HTR-8/SVneo (cell line): ENCODE measurements at places on chromosomes 13 and 19.

- no peak for DNase-seq
Observed at GRCh38 chr13:28441529-28441928, 53.4 kb downstream of the FLT1 start.

DNA sequence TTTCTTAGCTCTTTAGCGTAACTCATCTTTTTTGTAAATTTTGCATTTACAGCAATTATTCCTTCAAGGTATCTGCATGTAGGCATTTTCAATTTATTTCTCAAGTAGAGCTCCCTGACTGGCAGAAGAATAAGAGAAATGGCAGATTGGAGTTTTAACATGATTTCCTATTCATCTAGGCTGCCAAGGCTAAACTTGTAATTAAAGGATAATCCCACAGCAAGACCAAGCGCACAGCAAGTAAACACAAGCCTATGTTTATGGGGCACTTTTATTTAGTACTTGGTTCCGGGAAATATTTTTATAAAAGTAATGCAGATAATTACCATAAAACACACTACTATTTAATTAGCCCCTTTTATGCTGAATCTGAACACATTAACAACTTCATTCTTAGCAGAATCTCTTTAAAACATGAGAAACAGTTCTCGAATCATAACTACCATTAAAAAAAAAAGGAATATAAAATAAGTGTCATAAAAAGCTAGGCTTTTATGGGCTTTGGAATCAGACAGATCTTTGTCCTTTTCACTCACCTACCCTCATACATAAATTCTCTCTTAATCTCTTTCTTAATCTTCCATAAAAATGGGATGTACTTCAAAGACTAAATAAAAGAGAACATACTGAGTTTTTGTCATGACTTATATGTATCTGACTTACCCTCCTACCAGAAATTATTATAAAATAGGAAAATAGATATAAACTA is 961.6 kb upstream of the MIR17HG start:
- no peak for DNase-seq

DNA sequence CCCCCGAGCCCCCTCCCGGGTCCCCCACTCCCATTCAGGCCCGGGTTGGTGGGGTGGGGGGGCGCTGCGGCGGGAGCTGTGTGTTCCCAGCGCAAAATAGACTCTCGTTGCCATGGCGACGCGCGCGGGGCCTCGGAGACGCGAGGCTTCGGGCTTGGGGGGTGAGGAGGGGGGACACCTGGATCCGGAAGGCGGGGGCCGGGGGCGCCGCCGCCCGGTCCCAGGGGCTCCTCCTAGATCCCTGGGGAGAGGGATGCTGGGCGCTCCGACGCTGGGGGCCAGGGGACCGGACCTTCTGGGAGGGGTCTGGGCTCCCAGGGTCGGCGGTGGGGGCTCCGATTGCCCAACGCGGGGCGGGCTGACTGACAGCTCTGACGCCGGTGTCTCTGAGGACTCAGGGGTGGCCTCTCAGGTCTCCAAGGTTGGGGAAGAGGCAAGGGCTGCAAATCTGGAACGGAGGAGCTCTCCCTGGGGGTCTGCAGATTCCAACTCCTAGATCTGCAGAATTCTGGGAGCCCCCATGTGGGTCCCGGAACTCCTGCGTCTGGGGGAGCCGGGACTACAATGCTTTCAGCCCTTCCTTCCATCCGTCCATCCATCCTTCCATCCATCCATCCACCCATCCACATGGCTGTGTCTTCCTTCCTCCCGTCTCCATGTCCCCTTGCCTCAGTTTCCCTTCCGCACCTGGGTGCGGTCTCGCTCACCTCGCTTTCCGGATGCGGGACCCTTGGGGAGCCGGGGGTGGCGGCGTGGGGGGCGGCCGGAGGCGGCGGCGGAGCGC is 9.1 kb upstream of the SHISA7 start:
- DNase-seq: no peak

GRCh38 chr19:30535011-30535410 is 162.8 kb downstream of the ZNF536 start:
- DNase-seq: no peak
